ENCODE measurements at places on chromosomes 3 and 15.
A peak's percentile ranks its signal among the peaks of the same experiment; 100 is the strongest.

DNA sequence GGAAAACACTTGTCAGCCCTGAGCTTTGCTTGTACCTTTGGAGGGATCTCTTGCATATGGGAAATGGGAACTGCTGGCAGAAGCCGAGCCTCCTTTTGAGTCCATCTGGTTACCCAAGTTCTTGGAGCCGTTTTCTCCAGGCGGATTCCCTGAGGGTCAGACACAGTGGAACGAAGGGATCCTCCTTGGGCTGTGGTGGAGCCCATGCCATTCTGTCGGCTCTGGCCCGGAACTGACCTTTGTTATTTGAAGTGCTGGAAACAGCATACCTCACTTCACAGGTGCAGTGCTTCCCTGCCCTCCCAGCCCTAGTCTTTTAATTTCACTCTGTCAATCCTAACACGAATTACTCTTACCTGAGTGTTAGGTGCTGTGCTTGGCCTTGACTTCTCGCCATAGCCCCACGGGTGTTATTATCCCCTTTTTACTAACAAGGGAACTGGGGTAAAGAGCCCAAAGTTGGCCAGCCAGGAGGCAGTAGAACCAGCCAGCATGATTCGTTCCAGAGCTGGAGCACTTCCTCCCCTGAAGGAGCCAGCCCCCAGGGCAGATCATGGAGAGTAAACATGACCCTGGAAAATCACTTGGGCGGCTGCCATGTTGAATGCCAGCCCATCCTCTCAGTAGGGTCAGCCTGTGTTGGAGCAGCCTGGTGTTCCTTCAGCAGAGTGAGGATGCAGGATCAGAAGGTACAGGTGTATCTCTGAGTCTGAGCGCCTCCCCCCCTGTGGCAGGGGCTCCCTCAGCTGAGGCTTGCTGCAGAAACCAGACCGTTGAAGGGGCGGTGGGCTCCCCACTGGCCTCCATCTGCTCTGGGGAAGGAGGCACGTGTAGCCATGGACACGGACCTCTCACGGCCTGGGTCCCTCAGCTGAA, 143.2 kb downstream of the DNAJB8 start:
- no peak for DNase-seq

- no peak for DNase-seq
Observed at GRCh38 chr3:191358929-191359328, 28.6 kb upstream of the UTS2B start.

- DNase-seq, result peak; percentile 40
Observed at GRCh38 chr15:83837945-83838571, 184.1 kb downstream of the ADAMTSL3 start.

DNA sequence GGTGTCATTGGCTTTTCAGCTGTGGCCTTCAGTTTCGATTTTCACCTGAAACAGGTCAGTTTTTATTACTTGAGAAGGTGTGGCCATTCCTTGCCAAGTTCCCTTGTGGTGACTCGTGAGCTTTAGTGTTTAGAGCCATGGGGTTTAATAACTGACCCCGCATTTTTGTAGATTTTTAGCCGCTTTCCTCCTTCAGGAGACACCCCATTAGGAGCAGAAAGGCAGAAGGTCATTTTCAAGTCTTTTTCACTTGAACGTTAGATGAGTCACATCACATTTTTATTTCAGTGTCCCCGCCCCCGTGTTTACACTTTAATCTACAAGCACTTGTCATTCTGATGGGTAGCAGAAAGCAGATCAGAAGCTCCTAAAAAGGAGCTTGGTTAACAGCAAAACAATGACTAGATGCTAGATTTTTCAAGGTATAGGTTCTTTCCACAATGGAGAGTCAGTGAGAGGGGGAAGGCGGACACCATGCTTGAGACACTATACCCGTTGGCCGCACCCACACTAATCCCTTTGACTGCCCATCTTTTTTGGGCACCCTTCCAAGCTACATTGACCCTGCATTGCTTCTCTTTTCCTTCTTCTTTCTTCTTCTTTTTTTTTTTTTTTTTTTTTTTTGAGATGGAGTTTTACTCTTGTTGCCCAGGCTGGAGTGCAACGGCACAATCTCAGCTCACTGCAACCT, 132.7 kb downstream of the GHSR start:
- DNase-seq, result peak; percentile 88

- no peak for DNase-seq
Observed at GRCh38 chr3:58358092-58358491, 25.4 kb downstream of the PXK start.

DNA sequence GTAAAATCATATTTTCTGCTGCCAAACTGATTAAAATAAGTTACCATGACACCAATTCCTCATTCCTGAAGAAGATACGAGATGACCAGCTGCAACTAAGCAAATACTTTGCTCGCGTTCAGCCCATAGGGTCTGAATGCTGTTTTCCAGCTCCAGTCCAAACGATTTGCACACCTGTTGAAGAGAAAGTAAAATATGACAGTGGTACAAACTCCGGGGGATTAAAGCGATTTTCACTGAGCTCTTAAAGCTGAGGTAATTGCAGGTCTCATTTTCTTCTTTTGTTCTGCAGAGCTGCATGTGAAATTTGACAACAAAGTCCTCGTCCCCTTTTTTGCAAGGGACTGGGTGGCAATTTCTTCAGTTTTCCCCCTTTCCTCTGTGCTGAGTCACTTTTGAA, 118.4 kb downstream of the NR2F2 start:
- DNase-seq, result no peak

GRCh38 chr3:94159062-94159828, 96.4 kb downstream of the NSUN3 start:
- DNase-seq, result peak; percentile 81

DNA sequence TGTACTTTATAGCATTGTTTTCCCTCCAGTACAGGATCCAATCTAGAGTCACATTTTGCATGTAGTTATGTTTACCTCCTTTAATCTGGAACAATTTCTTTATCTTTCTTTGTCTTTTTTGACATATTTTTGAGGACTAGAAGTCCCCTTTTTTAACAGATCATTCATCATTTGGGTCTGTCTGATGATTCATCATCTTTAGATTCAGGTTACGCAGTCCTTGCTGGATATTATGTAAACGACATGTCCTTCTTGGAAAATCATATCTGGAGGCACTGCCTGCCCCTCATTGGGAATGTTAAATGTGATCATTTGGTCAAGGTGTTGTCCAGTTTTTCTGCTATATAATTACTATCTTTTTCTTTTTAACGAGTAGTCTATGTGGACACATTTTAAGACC, 18.3 kb downstream of the TGM4 start:
- DNase-seq, result peak; percentile 45

DNA sequence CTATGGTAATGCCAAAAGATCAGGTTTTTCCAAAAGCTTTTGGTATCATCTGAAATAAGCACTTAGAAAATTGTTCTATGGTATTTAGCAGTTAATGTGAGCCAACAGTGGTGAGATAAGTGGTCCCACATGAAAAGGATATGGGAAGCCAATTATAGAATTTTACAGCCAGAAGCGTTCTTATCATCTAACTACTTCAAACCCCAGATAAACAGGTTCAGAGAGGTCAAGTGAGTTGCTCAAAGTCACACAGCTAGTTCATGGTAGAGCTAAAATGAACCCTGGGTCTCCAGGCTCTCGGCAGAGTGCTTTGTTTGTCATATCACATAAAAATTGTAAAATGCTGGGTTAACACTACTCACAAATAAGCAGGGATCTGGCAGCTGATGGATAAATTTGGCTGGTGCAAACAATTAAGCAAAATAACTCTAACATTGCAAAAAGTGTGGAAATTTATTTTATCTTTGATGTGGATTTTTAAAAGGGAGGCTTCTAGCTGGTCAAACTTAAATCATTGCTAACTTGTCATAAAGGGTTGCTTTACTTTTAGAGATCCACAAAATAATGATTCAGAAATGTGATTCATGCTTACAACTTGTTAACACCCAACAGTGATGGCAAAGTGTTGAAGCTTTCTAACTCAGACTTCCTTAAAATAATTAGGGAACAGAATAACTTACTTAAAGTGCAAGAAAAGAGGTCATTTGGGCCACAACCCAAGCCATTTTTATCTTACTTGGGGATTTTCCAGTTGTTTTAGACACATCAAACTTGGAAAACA, 202.8 kb upstream of the TBC1D5 start:
- DNase-seq, result peak; percentile 28

Measured in fibroblast of lung (primary cell).